ENCODE measurements at places on chromosomes 1 and 21. TPM values are rescaled to one million over a fixed set of nuclear protein-coding genes. Genes with fewer than 3 reads are reported as not detected.

DNA sequence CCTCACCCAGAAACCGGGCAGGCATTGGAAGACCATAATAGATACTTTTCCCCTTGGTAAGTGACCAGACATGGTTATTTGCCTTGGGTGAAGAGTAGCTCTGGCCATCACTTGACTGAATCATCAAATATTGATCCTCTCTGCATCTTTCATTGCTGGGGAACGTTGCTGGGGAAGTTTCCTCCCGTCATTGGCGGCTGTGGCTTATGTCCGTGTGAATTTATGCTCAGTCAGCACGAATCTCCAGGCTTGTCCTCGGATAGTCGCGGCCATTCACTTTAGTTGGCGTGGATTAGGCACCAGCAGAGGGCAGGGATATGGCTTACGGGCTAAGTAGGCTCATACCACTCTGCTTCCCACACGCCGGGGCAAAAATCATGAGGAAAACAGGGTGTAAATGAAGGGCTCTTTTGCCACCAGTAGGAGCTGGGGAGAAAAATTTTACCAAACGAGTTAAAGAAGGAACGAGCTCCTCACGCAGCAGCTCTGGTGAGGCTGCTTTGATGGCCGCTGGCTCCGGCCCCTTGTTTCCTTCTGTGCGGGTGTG lies 473.4 kb downstream of the CAMTA1 start:
- DNase-seq: no peak

DNA sequence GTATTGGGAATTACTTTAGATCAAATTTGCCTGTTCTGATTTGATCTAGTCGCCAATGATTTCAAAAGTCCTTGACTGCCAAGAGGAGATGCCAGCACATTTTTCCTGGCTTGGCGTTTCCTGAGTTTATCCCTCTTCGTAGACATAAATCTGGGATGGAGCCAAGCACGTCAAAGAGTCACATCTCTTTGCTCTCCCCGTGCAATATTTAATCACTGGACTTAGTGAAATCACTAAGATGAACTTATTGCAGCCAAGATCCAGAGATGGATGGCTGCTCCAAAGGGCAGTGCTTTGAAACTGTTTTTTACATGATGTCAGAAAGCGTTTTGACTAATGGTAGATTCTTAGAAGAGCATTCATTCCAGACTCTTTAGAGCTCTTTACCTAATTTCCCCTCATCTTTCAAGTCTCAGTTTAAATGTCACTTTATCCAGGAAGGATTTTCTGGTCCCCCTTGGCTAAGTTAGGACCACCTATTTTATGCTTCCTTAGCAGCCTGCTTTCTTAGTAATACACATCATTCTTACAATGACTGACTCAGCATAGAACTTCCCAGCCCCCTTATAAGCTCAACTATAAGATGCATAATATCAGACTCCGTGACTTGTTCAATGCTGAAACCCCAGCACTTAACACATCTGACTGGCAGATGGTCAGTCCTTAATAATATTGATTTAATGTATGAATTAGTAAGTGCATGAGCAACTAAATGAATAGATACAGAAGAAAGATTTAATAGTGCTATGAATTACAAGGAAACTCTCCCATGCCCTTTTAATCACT lies 94.4 kb upstream of the GREM2 start:
- DNase-seq: no peak

DNA sequence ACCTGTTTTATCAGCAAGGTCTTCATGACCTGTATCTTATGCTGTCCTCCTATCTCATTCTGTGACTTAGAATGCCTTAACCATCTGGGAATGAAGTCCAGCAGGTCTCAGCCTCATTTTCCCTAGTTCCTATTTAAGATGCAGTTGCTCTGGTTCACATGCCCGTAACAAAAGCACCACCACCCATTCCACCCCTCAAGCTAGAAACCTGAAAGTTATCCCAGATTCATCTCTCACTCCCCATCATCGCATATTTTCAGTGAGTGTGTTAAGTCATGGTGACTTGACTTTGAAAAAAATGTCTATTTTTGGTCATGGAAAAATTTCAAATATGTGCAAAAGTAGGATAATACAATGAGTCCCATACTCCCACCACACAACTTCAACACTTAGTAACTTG lies 11.7 kb downstream of the HMGN2 start:
- no peak for DNase-seq

- DNase-seq: peak; percentile 48
Observed at GRCh38 chr1:222792744-222793143, 22.1 kb upstream of the DISP1 start.

SMYD2 gene
- total RNA-seq: 193 TPM

DNA sequence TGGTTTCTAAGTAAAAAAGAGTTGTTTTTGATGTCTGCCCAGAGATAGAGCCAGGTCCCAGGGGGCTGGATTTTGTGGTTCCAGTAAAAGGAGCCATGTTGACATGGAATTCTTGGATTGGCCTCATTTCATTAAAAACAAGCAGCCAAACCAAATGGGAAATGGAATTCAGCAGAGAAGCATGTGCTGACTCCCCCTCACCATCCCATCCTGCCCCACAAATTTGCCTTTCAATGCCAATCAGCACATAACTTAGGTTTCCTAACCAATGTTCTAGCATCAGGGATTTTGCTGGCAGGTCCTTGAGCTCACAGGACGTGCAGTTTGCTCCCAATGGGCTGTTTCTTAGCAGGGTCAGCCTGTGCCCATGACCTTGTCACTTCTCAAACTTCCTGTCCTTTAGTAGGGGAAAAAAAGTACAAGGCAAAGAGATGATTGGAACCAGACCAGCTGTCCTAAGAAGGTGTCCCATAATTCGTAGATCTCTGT lies 101.5 kb upstream of the GADD45A start:
- DNase-seq: no peak

Measured in dermis microvascular lymphatic vessel endothelial cell (primary cell).